Right renal cortex interstitium (tissue), 3 donors: ENCODE measurements at places on chromosomes 4 and X. TPM values are rescaled to one million over a fixed set of nuclear protein-coding genes. Genes with fewer than 3 reads are reported as not detected.

The CNGA2 gene
- polyA plus RNA-seq, result not detected

The PRSS12 gene
- 13.2 TPM for polyA plus RNA-seq

The ZNF275 gene
- polyA plus RNA-seq, result 19.4 TPM

The TMEM131L gene
- polyA plus RNA-seq, result 26.6 TPM

The SSX2 gene
- polyA plus RNA-seq, result not detected

The LRCH2 gene
- polyA plus RNA-seq, result 12.6 TPM

The FGFR3 gene
- 62.8 TPM for polyA plus RNA-seq

The CXCL3 gene
- polyA plus RNA-seq, result 0.39 TPM

The MAGEC3 gene
- not detected for polyA plus RNA-seq

The NHSL2 gene
- polyA plus RNA-seq, result 8.6 TPM

The ALPK1 gene
- polyA plus RNA-seq, result 10.3 TPM

The FAM53A gene
- 1.7 TPM for polyA plus RNA-seq

The SHROOM2 gene
- 16.7 TPM for polyA plus RNA-seq

The CENPE gene
- 14.3 TPM for polyA plus RNA-seq

The DOCK11 gene
- polyA plus RNA-seq, result 24.6 TPM

The LEF1 gene
- 78.9 TPM for polyA plus RNA-seq

The FAAH2 gene
- 13.5 TPM for polyA plus RNA-seq

The ENPP6 gene
- 10.1 TPM for polyA plus RNA-seq

The PNMA6A gene
- polyA plus RNA-seq, result 9.9 TPM

The TSPAN7 gene
- polyA plus RNA-seq, result 72.4 TPM

The CT45A2 gene
- polyA plus RNA-seq, result not detected

The MORF4L2 gene
- polyA plus RNA-seq, result 326 TPM

The HTN1 gene
- polyA plus RNA-seq, result not detected

The MAGEE1 gene
- 5.9 TPM for polyA plus RNA-seq

The SSX1 gene
- not detected for polyA plus RNA-seq

The RNF4 gene
- 68.2 TPM for polyA plus RNA-seq

The TBC1D8B gene
- 6.3 TPM for polyA plus RNA-seq

The HERC5 gene
- 5.4 TPM for polyA plus RNA-seq

The EVC2 gene
- 9.0 TPM for polyA plus RNA-seq

The FDCSP gene
- polyA plus RNA-seq, result 0.86 TPM

The PSAPL1 gene
- not detected for polyA plus RNA-seq

The STAP1 gene
- polyA plus RNA-seq, result 0.37 TPM

The CT45A1 gene
- not detected for polyA plus RNA-seq

The DAPP1 gene
- polyA plus RNA-seq, result 0.85 TPM

The LGI2 gene
- polyA plus RNA-seq, result 26.2 TPM
